ENCODE measurements at places on chromosomes 1 and 21. TPM values are rescaled to one million over a fixed set of nuclear protein-coding genes. Genes with fewer than 3 reads are reported as not detected.

PRAMEF14 gene
- not detected for total RNA-seq

CNIH3 gene
- total RNA-seq, result 1.5 TPM

SYPL2 gene
- 3.1 TPM for total RNA-seq

ROR1 gene
- 13.1 TPM for total RNA-seq

Data from mucosa of gallbladder (tissue), 1 donor.